ENCODE measurements at places on chromosomes 12 and 14.
A peak's percentile ranks its signal among the peaks of the same experiment; 100 is the strongest.

- DNase-seq: no peak
These were observed 747.4 kb downstream of the VRK1 start for GRCh38 chr14:97544571-97544970.

GRCh38 chr12:57131896-57132744 lies 3.8 kb downstream of the LRP1 start:
- DNase-seq: no peak

DNA sequence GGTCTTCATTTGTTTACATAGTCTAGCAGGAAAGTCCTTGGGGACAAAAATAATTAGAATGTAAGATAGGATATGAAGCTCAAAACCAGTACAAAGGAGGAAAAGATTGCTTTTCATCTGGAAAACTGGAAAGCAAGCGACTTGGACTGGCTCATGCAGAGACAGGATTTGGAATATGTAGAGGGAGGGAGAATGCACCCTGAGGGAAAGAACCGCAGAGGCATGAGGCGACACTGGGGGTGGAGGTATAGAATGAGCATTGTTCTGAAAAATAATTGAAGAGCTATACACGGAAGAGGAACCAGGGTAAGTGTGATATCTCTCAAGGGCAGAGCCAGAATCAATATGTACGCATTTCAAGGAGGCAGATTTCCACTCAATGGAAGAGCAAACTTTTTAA lies 85.5 kb downstream of the PLEKHG3 start:
- no peak for DNase-seq

DNA sequence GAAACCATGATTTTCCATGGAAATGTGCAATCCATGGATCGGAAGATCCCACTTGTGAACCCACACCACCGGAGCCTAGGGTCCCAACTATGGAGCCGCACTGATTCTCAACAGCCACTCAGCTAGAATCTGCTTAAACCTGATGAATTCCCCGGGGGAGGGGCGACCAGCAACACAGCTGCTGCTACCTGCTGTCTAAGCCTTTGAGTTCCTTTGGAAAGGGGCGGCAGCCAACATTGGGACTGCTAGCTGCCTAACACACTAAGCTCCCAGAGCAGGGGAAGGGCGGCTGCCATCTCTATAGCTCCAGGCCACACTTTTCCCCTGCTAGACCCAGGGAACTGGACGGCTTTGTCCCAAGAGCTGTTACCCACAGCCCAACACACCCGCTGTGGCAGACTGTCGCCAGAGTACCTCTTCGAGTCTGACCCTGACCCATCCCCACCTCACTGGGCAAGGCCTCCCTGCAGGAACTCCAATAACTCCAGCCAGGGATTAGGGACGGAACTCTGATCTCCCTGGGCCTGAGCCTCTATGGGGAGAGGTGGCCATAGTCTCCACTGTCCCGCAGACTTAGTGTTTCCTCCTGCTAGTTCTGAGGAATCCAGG lies 205.8 kb upstream of the SLC16A7 start:
- no peak for DNase-seq

- DNase-seq: no peak
These were observed 26.5 kb upstream of the POC1B start for GRCh38 chr12:89552376-89552775.

DNA sequence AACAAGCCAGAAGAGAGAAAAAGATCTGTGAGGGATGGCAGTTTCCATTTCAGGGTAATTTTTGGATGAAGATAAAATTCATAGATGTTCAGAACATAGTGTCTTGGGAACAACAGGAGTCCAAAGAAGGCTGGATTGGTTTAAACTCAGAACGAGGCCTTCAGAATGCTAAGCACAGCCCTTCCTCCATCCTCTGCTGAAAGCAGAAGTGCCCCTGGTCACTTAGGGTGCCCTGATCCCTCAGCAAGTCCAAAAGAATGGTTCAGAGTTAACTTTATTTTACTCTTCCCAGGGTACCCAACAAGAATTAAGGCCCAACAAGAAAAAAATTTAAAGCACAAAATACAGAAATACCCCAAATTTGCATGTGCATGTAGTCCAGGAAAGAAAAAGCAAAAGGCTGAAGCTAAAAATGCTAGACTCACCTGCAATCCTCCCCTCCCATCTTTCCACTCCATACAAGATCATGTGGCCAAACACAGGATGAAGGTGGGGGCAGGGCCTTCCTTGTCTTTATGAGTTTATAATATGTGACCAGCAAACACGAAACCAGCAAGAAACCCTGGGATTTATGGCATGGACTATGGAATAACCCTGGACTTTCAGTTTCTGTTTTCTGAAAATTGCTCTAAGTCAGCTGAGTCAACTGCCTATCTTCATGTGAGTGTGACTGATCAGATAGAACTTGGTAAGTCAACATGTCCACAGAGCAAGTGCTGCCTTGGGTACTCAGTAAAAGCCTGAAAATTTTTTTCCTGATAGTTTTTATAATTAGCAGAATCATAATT lies 21.2 kb downstream of the MAX start:
- DNase-seq: no peak

DNA sequence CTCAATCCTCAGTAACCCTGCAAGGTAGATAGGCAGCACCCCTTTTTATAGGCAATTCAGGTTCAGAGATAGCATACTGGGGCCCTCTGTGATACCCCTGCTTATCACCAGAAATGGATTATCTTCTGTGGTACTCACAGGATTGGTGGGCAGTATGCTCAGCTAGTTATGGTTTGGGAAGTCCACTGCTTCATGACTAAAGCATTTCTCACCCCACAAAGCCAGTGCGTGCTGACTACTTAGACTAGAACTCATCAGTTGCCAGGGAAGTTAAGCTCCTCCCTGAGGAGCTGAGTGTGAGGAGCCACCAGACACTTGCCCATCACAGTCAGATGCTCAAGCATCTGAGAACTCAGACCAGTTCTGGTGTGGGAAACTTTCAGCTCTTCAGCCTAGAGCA lies 76.3 kb downstream of the SCAF11 start:
- no peak for DNase-seq

- DNase-seq: no peak
These were observed 164.4 kb downstream of the TSPAN9 start for GRCh38 chr12:3241621-3242020.

GRCh38 chr14:53180272-53181221 lies 27.4 kb upstream of the DDHD1 start:
- DNase-seq: peak; percentile 2

GRCh38 chr12:53484686-53485575 lies 14.3 kb downstream of the MAP3K12 start:
- DNase-seq: no peak

GRCh38 chr12:6222078-6222654 lies 22.0 kb downstream of the CD9 start:
- DNase-seq: no peak

DNA sequence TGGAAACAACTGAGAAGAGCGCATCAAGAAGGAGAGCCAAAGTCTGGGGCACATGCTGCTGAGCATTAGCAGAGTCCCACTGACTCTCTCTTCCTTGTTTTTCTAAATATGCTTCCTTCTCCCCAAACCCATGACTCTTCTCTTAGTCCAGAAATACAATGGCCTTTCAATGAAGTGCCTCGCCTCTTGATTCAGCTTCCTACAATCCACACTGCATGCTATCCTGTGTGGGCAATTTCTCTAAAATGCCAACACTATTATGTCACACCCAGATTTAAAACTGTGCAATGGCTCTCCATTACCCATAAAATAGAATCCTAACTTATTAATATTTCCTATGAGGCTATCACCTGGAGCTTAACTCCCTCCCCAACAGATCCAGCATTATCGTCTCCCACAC lies 198.6 kb downstream of the RPAP3 start:
- DNase-seq: no peak

GRCh38 chr12:89437231-89437630 lies 84.9 kb upstream of the DUSP6 start:
- no peak for DNase-seq

DNA sequence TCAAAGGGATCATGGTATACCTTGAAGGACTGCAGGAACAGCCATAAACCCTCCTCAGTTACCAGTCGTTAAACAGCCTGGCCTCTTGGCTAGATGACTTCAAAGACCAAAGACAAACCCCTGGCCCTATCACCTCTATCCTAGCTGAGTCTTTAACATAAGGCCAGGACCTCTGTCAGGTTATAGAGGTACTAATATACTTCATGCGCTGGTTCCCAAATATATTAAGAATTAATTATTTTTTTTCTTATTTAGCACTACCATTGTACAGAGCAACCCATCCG lies 459.8 kb downstream of the RAD51B start:
- no peak for DNase-seq

- no peak for DNase-seq
These were observed 7.0 kb downstream of the CRY1 start for GRCh38 chr12:107086314-107086713.

- DNase-seq: no peak
These were observed 52.5 kb downstream of the KIAA0586 start for GRCh38 chr14:58479975-58480374.

- DNase-seq: no peak
These were observed 66.0 kb upstream of the C12orf71 start for GRCh38 chr12:27148373-27148772.

DNA sequence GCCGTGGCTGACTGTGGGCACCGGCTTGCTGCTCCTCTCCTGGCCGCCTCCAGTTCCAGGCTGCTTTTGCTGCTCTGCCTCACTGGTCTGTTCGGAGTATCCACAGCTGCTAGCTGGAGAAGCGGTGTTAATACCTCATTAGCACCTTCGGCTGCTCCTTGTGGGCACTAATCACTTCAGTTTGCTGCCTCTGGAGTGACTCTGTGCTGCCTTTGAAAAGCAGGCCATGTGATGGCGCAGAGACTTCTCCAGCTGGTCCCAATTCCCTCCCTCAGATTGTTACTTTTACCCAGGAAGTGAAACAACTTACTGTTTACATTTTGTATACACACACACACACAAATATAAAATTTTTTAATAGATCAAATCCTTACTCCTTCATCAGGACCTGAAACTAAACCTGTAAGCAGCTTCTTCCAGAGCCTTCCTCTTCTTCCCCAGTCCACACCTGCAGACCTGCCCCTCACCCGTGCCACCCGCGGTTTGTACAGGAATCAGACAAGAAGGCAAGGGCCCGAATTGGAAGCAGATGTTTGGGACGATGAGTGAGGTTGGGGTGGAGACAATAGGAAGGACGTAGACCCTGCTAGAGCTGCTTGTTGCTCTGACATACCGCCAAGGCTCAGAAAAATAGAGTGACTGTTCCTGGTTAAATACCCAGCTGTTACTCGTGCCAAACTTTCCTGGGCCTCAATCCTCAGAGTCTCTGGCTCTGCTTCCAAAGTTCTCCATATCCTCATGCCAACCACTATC lies 41.5 kb upstream of the LTBP2 start:
- DNase-seq: no peak

DNA sequence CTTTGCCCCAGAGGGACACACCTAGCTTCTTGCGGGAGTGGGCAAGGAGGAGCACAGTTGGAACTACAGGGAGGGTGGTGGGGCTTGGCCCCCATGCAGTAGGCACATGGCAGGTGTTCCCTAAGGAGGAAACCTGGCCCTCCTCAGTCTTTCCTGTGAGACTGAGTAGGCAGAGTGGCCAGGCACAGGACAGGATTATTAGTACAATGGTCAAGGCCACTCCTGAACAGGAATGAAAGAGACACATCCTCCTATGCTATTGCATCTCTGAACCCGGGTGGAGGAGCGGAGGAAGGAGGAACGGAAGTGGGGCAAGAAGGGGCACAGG lies 846 bp downstream of the MYO1A start:
- no peak for DNase-seq

DNA sequence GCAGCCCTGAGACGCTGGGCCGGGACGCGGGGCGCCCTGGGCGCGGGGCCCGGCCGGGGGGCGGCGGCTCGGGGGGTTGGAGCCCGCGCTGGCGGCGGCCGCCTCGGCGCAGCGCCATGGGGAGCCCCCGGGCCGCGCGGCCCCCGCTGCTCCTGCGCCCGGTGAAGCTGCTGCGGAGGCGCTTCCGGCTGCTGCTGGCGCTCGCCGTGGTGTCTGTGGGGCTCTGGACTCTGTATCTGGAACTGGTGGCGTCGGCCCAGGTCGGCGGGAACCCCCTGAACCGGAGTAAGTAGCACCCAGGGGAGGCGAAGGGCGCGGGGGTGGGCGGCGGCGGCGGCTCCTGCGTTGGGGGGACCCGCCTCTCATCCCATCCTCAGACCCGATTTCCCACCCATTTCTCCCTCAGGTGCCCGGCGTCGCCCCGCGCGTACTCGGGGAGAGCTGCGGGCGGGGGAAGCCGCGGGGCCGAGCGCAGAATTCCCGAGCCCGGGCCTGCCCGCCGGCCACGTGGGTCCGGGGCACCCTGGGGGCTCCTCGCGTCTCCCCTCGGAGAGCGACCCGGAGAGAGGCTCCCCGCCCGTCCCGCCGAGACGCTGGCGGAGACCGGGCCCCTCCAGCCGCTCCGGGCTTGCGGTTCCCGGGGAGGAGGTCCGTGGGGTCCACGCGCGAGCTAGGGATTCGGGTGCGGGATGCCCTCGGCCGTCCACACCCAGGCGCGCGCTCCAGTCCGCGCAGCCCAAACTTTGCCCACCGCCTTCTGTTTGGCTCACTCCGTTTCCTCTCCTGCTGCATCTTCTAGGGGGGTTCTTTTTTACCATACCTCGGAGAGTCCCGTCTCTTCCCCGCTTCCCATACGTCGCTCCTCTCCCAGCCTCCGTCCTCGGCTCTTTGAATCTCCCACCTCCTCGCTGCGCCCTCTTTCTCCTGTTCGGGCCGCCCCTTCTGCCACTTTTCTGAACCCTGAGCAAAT lies 807 bp downstream of the B4GALNT3 start:
- no peak for DNase-seq

- DNase-seq: no peak
These were observed 10.7 kb upstream of the GLT1D1 start for GRCh38 chr12:128842579-128842978.

DNA sequence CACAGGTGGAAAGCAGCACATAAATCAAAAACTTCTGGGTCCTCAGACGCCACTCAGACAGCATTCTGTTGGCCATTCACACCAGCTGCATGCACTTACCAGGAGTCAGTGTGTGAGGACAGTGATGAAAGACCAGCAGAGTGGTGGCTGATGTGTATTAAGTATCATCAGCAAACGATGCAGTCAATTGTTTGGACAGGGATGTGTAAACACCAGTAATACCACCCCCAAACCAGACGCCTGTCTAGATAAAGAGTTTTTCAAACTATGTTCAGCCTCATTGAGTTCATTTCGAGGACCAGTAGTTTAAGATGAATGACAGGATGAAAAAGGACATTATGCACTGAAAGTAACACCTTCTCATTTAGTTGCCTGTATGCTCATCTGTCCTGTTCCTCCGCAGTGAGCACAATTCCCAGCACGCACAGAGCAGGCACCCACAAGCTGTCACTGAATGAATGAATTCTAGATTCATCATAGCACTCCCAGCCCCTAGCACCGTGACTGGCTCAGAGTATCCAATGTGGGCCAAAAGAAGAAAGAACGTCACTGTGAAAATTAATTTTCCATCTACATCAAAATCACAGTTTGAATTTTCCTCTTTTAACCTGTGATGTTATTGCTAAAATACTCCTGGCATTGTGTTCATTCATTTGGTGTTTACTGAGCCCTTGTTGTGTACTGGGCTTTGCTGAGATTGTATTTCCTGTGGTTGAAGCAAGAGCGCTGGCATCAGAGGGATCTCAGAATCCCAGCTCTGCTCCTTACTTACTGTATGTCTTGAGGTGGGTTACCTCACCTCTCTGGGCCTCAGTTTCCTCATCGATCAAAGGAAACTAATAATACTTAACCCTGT lies 124.8 kb upstream of the NOS1 start:
- no peak for DNase-seq

- no peak for DNase-seq
These were observed 1210.6 kb downstream of the TMEM121 start for GRCh38 chr14:106737021-106737420.

- DNase-seq: no peak
These were observed 53.7 kb downstream of the RNF34 start for GRCh38 chr12:121453629-121454028.

Measured in stimulated activated CD4-positive, alpha-beta T cell treated with anti-CD3 and anti-CD28 coated beads, TNF-alpha, amount 100 ng/mL, for 1 hour (primary cell).